ENCODE measurements at places on chromosomes 4 and X. TPM values are rescaled to one million over a fixed set of nuclear protein-coding genes. Genes with fewer than 3 reads are reported as not detected.

Gene FRG2
- total RNA-seq: not detected

Gene NUDT10
- total RNA-seq: not detected

Gene MAGEE2
- not detected for total RNA-seq

Gene CXCL1
- total RNA-seq: 414 TPM

Gene CCDC110
- not detected for total RNA-seq

Gene LNX1
- total RNA-seq: 4.3 TPM

Gene ALB
- total RNA-seq: not detected

Gene TMEM47
- total RNA-seq: 99.6 TPM

Gene MAGEA10
- not detected for total RNA-seq

Gene USP26
- not detected for total RNA-seq

Gene MID1
- total RNA-seq: 70.5 TPM

Gene EDA
- total RNA-seq: 5.0 TPM

Gene VSIG1
- 2.6 TPM for total RNA-seq

Gene TTC29
- not detected for total RNA-seq

Gene CTAG1A
- total RNA-seq: not detected

Gene ODAM
- total RNA-seq: 214 TPM

Gene TMEM150C
- total RNA-seq: 0.98 TPM

Gene MID2
- 7.1 TPM for total RNA-seq

Measured in Calu3 (cell line).